T-helper 9 cell (primary cell): ENCODE measurements at places on chromosomes 13 and 19.

- DNase-seq = no peak
Measured at GRCh38 chr19:2412449-2412848, 14.9 kb downstream of the TIMM13 start.

GRCh38 chr13:98775844-98776598 is 23.5 kb upstream of the SLC15A1 start:
- DNase-seq = no peak

DNA sequence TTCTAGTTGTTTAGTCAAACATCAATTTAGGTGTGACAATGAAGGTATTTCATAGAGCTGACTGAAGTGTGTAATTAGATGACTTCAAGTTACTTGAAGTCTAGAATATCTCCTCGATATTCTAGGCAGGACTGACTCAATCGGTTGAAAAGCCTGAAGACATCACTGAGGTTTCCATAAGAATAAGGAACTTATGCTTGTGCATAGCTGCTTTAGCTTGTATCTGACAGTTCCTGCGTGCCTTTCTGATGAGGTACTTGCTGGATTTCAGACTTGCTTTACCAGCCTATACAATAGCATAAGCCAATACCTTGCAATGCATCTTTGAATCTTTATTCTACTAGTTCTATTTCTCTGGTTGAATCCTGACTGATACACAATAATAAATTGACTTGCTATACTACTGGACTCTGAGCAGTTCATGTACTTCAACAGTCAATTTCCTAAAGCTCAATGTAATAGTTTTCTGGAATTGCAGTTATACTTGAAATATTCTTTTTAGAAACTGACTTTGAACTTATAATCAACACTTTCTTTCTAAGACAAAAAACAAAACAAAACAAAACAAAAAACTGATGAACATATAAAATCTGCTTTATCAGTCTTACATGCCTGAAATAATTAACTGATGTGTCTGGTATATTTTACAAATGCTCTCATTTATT is 1534.8 kb downstream of the SLITRK5 start:
- no peak for DNase-seq

DNA sequence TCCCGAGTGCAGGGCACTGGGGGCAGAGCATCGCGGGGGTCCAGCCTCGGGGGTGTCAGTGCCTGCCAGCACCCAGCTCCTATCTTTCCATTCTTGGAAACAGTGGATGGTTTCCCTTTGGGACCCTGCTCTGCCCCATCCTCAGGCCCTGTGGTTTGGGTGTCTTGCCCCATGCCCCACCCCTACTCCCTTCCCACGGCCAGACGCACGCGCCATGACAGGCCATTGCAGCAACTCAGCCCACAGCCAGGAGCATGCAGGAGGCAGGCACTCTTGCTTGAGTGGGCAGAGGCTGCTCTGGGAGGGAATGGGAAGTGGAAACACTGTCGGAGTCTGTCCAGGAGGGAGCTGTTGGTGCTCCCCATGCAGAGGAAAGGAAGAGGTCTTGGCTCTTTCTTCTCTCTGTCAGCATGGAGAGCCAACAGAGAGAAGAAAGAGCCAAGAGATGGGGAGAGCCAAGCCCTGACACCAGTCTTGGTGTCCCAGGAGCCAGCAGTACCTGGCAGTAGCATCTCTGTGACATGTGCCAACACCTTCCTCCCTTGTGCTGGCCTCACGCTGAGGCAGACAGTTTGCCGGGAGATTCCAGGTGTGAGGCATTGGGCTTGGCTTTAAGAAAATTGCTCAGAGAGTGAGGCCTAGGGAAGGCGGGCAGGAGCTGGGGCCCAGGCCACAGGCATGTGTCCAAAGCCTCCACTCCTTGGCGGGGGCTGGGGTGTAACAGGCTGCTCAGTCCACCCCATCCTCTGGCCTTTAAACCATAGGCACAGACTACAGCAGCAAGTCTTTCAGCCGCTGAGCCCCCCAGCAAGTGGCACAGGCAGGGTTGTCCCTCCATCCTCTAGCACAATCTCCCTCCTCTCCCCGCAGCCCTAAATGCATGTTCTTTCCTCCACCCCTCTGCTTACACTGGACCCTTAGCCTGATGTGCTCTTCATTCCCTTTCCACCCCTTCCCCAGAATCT is 86.7 kb upstream of the UQCRFS1 start:
- no peak for DNase-seq

GRCh38 chr13:100818711-100819110 is 144.1 kb upstream of the TMTC4 start:
- DNase-seq = no peak

GRCh38 chr19:2047076-2047448 is 4.0 kb downstream of the MKNK2 start:
- no peak for DNase-seq

- no peak for DNase-seq
Measured at GRCh38 chr13:59478908-59479307, 684.8 kb downstream of the DIAPH3 start.

GRCh38 chr19:3110126-3110825 is 16.1 kb downstream of the GNA11 start:
- no peak for DNase-seq

- peak; percentile 68 for DNase-seq
Measured at GRCh38 chr19:14381689-14382474, 638 bp downstream of the ADGRE5 start.

DNA sequence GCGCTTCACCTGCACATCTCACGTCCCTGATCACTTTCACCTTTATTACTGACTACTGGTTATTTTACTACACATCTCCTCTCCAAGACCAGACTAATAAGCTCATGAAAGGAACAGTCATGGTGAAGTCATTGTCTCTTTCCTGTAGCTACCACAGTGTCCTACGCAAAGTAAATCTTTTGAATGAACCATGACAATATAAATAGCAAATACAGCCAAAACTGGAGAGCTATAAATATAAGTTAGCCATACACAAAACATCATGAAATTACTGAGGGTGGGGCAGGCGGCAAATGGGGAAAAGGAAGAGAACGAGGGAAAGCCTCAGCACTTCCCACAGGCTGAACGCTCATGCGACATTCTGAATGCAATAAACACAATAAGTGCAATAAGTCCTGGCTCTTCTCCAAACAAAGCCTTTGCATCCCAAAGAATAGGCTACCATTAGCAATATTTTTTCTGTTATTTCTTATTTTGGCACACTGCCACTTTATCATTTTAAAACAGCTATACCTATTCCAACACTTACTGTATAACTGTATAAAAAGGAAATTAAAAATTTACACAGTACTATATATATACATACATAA is 62.5 kb downstream of the TUBGCP3 start:
- no peak for DNase-seq

- no peak for DNase-seq
Measured at GRCh38 chr13:46340011-46340410, 47.0 kb downstream of the RUBCNL start.

- no peak for DNase-seq
Measured at GRCh38 chr13:46804391-46804815, 7.4 kb upstream of the ESD start.

GRCh38 chr19:29320086-29320485 is 107.1 kb upstream of the UQCRFS1 start:
- no peak for DNase-seq

- DNase-seq = no peak
Measured at GRCh38 chr19:16071072-16071691, 5.1 kb upstream of the TPM4 start.

- DNase-seq = no peak
Measured at GRCh38 chr13:75717525-75717924, 81.4 kb downstream of the LMO7 start.
